Pulmonary artery endothelial cell (primary cell): ENCODE measurements at places on chromosomes 1 and 21. TPM values are rescaled to one million over a fixed set of nuclear protein-coding genes. Genes with fewer than 3 reads are reported as not detected.

- no peak for DNase-seq
Measured at GRCh38 chr1:21381354-21381753, 58.6 kb upstream of the NBPF3 start.

DNA sequence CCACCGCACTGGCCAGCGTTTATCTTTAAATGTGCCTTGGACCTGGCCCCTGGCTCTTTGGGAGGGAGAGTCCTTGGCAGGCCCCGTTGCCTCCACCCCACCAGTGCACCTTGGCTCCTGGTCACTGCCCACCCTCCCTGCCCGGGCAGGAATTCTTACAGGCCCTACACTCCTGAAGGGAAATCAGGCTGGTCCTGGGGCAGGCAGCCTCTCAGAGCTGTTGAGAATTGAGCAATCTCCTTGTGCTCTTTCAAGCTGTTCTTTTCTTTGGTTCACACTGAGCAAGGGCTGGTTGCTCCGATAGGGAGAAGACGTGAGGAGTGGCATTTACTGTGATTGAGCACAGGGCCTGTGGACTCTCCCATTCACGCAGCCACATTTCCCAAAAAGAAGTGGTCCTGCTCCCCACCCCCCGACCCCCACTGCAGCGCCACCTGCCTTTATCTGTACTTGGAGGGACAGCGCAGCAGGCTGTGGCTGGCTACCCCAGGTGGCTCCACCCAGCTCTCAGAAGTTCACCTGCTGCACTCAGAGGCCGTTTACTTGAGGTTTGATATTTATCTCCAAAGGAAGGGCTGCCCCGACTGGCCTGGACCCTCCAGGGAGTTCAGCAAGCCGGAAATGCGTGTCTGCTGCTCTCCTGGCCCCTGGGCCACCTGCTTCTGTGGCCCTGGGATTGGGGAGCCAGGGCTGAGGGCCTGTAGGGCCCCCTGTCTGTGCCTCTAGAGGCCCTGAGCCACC lies 47.8 kb downstream of the SKI start:
- DNase-seq: no peak

- DNase-seq: no peak
Measured at GRCh38 chr1:98316286-98316905, 345.1 kb upstream of the SNX7 start.

GRCh38 chr1:158354255-158354654 lies 561 bp downstream of the CD1E start:
- no peak for DNase-seq

- DNase-seq: no peak
Measured at GRCh38 chr1:83102630-83103071, 896.3 kb downstream of the TTLL7 start.

GRCh38 chr1:201466492-201466891 lies 2.5 kb downstream of the PHLDA3 start:
- DNase-seq: no peak

GRCh38 chr1:69377507-69377906 lies 190.2 kb upstream of the LRRC7 start:
- DNase-seq: no peak

- no peak for DNase-seq
Measured at GRCh38 chr1:185280589-185280988, 36.5 kb downstream of the IVNS1ABP start.

- DNase-seq: no peak
Measured at GRCh38 chr1:54850737-54851136, 36.3 kb downstream of the DHCR24 start.

DNA sequence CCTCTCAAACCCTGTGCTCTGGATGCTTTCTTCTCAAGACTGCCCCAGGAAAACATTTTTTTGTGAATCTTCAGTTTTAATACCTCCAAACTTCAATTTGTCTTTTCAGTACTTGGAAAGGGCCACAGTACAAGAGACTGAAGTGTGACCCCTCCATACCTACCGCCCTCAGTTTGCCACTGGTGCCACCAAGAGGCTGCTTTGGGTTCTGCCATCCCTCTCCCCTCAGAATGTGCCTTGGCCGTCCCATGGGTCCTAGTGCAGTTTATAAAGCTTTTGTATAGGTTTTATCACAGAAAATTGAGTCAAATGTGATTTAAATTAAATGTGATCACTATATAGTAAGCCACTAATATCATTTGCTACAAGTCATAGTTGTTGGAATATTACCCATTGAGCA lies 60.8 kb upstream of the PGD start:
- DNase-seq: peak; percentile 20

DNA sequence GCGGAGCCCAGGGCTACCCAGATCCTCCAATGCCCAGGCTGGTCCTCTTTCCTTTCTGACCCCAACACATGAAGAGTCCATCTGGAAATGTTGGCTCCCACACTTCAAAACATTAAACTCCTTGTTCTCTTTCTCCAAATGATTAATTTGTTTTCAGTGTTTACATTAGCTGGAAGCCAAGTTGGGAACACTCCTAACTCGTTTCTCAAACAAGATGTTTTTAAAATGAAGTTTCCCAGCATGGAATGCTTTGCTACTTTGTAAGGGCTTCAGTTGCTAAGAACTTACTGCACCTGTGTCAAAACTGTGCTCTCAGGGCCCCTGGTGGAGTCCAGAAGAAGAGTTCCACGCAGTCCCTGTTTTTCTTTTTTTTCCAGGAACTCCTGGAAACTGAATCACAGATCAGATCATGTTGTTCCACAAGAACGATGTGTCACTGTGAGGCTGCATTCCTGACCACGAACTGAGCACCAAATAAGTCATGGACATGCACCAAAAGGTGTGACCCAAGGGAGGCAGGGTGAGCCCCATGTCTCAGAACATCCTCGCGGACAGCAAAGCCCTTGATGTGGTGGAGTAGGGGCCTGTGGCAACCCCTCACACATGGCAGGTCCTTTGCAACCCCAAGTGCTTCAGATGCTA lies 257.3 kb downstream of the KCNJ6 start:
- DNase-seq: peak; percentile 93

- DNase-seq: no peak
Measured at GRCh38 chr1:54415991-54416390, 9.8 kb upstream of the SSBP3 start.

TACSTD2 gene
- total RNA-seq: 0.79 and 15.8 TPM in 2 replicates

GRCh38 chr1:91011726-91012125 lies 10.1 kb downstream of the ZNF644 start:
- peak; percentile 8 for DNase-seq
